Suppressor macrophage (primary cell): ENCODE measurements at places on chromosomes 12 and 14.

GRCh38 chr12:119384340-119384739, 49.8 kb downstream of the CCDC60 start:
- DNase-seq: no peak

GRCh38 chr14:95475540-95476240, 40.8 kb downstream of the SYNE3 start:
- DNase-seq: no peak

DNA sequence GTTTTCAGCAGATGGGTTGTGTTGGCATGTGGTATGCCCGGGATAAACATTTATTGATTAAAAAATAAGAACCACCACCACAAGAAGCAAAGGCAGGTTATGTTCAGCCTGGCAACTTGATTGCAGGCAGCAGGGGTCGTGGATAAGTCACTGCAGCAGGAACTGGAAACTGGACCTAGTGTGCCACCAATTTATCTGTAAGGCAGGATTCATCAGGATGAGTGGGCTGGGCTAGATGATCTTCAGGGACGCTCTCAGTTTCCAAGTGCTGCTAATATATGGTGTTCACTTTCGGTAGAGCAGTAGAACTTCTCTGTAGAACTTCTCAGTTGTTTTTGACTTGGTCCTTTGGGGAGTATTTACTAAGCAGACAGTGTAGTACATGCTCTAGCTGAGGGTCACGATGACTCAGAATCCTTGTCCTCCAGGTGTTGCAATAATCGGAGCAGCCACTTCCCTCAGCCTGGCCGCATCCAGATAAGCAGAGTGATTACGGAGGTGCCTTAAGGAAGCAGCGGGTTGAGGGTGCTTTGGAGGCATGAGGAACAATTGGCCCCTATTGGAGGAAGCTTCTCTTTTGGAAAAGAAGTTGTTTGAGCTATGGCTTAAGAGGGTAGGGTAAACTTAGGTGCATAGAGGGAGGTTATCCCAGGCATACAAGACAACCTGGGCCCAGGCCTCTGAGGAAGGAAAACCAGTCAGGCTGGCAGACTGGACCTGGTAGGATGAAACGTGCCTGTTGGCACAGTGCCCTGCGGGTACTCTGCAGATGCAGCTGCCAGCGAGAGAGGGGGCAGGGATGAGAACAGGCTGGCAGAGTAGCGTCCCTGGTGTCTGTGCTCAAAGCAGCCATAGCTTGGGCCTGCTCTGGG, 104.0 kb downstream of the GPR135 start:
- peak; percentile 84 for DNase-seq

DNA sequence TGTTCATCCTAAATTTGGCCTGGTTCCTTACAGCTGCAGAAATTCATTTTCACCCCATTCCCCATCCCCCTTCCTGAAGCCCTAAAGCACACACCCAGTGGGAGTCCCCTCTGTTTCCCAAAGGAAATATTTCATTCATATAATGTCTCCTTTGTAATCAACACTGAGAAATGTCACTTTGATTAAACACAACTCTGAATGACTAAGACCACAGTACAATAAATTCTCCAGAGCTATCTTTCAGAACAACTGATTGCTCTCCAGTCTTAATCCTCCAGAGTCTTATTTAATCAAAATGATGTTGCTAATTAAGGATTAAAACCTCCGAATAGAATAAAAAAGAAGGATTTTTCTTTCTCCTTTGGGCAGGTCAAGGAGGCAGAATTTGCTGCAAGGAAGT, 6.4 kb downstream of the SLC15A5 start:
- no peak for DNase-seq

GRCh38 chr12:103715494-103715893, 125.5 kb downstream of the NT5DC3 start:
- DNase-seq: no peak

DNA sequence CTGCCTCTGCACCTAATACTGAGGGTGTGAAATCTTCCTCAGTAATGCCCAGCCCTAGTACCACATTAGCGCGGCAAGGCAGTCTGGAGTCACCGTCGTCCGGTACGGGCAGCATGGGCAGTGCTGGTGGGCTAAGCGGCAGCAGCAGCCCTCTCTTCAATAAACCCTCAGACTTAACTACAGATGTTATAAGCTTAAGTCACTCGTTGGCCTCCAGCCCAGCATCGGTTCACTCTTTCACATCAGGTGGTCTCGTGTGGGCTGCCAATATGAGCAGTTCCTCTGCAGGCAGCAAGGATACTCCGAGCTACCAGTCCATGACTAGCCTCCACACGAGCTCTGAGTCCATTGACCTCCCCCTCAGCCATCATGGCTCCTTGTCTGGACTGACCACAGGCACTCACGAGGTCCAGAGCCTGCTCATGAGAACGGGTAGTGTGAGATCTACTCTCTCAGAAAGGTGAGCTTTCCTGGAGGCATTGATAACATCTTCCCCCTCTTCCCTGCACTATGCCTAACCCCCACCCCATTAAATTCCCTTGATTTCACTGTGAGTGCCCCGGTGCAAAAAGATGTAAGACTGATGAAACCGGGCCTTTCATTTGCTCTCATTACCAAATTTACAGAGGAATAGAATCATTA, 291.4 kb downstream of the NAV3 start:
- no peak for DNase-seq

- DNase-seq: no peak
Measured at GRCh38 chr14:22884738-22885523, 1.9 kb downstream of the REM2 start.

DNA sequence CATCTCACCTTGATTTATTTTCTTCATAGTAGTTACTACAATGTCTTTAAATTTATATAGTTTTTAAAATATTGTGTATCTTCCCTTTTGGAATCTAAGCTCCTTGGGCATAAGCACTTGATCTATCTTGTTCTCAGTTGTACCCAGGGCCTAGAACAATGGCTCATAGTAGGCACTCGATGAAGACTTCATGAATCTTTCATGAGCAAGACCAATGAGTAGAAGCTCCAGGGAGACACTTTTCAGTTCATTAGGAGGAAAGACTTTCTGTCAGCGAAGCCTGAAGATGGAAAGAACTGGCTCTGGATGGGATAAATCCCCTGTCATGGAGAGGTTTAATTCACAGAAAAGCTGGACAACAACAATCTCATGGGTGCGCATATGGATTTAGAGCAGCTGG, 140.2 kb upstream of the CRY1 start:
- no peak for DNase-seq

DNA sequence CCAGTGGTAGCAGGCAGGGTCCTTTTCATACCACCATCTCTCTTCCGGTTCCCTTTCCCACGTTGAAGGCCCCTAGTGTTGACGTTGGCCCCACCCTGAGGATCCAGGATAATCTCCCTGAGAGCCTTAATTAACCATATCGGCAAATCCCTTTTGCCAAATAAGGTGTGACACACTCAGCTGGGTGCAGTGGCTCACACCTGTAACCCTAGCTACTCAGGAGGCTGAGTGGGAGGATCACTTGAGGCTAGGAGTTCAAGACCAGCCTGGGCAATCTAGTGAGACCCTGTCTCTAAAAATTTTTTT, 2.8 kb upstream of the TMEM119 start:
- DNase-seq: no peak

GRCh38 chr12:126212824-126213223, 1147.6 kb downstream of the AACS start:
- DNase-seq: no peak

- DNase-seq: no peak
Measured at GRCh38 chr12:109740694-109741245, 27.1 kb downstream of the FAM222A start.
